Endodermal cell (in vitro differentiated cells): ENCODE measurements at places on chromosomes 3 and 15. TPM values are rescaled to one million over a fixed set of nuclear protein-coding genes. Genes with fewer than 3 reads are reported as not detected.

DNA sequence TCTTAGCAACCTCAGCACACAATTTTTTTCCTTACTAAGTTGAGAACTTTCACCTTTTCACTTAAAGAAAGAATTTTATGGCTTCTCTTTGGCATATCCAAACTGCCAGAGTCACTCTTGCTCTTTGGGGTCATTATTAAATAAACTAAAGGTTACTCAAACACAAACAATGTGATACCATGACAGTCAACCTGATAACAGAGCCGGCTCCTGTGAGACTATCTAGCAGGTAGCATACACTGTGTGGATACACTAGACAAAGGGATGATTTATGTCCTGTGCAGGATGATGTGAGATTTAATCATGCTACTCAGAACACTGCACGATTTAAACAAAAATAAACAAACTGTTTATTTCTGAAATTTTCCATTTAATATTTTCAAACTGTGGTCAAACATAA lies 35.6 kb downstream of the LRRFIP2 start:
- no peak for DNase-seq

Gene RBSN
- 21.2 and 25.2 TPM in 2 replicates for total RNA-seq

DNA sequence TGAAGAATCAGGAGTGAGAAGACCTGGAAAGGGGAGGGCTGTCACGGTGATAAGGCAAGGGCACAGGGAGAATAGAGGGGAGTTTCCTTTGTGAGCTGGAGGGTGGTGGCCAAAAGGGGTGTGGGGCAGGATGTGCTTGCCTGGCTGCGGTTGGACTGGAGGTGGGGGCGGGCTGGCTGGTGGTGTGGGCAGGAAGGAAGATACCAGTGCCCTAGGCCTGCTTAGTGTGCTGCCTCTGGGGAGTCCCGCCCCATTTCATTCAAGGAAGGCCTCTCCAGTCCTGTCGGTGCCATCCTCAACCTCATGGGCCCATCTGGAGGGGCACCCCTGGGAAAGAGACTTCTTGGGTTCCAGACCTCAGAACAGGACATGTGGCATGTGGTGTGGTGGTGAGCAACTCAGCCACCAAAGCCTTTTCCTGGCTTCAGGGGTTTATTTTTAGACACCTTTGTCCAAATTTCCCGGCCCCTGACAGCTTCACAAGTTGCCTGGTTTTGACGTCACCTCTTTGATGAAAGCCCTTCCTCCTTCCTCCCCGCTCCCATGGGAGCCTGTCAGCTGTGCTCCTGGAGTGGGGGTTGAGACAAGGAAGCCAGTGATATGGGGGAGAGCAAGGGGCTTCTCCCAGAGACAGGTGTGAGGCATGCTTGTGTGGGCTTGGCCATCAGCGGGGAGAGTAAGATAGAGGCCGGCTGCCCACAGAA lies 15.6 kb downstream of the TEX264 start:
- DNase-seq, result no peak

- DNase-seq, result no peak
Observed at GRCh38 chr3:141307351-141308059, 60.8 kb upstream of the ZBTB38 start.

DNA sequence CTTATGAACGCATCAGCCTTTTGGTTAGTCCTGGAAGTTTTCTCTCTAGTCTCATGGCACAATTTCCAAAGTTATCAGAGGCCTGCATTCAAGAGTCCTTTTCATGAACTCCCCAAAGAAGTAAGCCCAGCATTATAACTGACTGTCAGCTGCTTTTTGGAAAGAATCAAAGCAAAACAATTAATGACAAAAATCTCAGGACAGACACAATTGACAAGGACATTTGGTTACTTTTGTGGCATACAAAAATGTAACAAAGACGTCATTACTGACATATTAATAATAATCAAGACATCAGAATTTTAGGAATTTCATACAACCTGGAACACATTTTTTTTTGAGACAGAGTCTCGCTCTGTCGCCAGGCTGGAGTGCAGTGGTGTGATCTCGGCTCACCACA lies 21.2 kb downstream of the KATNBL1 start:
- DNase-seq, result no peak

DNA sequence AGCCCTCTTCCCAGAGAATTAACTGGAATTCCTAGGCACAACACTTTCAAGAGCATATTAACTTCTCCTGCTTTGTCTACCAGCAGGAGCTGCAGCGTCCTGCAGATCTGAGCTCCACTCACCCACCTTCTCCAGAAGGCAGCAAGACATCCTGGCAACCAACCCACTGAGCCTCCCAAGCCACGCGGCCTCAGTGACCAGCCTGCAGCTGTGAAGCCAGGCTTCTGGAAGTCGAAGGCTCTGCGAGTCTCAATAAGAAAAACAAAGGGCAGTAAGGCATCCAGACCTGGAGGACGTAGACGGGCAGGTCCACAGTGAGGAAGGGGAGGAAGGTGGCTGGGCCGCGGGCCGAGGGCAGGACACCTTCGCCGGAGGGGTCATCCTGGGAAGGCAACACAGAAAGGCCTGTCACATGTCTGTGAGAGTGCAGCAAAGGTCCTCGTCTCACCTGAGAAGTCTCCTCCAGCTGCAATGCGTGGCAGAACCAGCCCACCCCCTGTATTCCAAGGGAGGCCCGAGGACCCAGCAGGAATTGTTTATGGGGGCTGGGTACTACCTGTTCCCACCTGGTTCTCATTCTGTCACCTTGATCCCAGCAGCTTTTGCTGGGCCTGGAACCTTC lies 36.2 kb downstream of the ZXDC start:
- DNase-seq, result peak; percentile 43

GRCh38 chr3:70849911-70850699 lies 537.7 kb upstream of the MDFIC2 start:
- DNase-seq, result no peak

DNA sequence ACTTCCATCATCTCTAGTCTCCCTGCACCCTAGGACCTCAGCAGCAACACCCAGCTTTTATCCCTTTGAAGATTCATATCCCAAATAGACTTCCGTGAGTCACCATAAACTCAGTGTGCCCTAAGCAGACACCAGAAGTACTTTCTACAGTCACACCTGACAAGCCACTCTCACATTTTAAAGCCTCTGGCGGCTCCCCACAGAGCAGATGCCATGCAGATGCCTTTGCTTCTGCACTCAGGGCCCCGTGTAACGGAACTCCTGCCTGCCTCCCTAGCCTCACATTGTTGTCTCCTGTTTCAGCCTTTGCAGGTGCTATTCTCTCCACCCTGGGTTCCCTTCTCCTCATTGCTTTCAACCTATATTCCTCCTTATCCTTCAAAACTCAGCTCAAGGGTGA lies 155.5 kb upstream of the SLC24A5 start:
- DNase-seq, result peak; percentile 76

Gene ZDHHC23
- total RNA-seq, result 14.6 to 18.9 TPM (median 16.2 TPM) in 3 replicates

Gene PPP1R14D
- not detected in 3 replicates for total RNA-seq

Gene FEZF2
- not detected in 2 replicates for total RNA-seq

DNA sequence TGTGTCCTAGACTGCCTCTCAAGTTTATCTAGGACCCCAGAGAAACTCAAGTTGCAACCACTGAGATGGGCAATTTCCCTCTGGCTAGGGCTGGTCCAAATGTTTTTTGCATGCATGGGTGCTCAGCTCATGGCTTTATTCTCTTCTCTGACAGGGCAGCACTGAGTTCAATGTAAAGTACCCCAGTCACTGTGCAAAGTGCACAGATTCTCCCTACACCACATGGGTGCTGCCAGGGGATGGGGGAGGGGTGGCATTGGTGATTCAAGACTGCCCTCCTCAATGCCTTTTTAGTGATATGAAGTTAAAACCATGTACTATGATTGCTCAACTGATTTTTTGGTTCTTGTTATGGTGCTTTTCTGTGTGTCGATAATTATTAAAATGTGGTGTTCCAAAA lies 14.8 kb upstream of the RAD51 start:
- no peak for DNase-seq

Gene ACTC1
- 42.5 and 44.9 TPM in 2 replicates for total RNA-seq

Gene ZNF774
- total RNA-seq, result 1.8 to 7.0 TPM (median 2.5 TPM) in 3 replicates

DNA sequence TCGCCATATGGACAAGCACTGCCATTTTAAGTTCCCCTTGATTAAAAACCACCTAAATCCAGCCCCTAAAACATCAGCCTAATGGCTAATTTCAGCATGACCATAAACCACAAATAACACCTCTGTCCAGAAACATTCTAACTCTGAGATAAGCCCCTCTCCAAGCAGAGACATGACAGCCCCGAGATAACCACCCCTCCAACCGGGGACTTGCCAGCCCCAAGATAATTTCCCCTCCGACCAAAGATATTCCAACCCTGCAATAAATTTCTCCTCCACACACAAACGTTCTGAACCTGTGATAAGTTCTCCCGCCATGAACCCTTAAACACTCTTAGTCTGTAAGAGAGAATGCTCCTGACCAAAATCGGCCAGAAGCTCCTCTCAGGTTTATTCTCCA lies 586.8 kb downstream of the EDEM1 start:
- DNase-seq, result no peak

DNA sequence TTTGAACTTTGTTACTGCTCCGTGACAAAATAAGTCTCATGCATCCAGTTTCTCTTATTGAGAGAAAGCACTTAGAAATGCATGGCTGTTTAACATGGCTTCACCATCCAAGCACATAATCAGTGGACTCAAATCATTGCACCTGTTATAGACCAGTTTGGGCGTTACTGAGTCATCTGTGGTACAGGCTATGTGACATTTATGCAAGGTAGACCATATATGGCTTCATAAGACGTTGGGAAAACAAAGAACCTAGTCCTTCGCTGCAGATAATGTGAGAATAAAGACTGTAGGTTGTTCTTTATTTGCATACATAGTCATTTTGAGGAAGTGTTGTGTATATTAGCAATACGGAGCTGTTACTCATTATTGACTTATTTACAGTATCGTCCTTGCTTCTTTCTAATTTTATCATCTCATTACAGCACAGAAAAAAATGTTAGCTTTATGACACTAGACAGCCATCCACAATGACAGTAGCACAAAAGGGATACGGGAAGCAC lies 374.7 kb downstream of the IL5RA start:
- no peak for DNase-seq

DNA sequence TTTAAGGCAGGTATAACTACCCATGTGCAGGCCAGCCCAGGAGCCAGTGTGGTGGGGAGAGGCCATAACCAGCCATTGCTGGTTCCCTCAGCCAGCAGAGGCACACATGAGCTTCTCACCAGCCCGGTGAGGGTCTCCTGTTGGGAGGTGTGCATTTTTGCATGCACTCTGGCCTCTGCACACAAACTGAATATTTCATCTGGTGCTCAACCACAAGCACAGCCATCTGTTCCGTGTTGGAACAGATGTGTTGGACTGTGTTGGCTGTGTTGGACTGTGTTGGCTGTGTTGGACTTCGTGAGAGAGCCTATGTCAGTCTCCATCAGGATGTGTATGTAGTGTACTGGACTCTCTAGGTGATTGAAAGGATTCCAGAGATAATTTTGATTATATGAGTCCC lies 67.2 kb downstream of the RPL39L start:
- no peak for DNase-seq

Gene MKRN2OS
- total RNA-seq, result 0.82 to 1.2 TPM (median 0.84 TPM) in 3 replicates

Gene SPATA12
- total RNA-seq, result 0.18 TPM in 1 of 2 replicates, not detected in the other

DNA sequence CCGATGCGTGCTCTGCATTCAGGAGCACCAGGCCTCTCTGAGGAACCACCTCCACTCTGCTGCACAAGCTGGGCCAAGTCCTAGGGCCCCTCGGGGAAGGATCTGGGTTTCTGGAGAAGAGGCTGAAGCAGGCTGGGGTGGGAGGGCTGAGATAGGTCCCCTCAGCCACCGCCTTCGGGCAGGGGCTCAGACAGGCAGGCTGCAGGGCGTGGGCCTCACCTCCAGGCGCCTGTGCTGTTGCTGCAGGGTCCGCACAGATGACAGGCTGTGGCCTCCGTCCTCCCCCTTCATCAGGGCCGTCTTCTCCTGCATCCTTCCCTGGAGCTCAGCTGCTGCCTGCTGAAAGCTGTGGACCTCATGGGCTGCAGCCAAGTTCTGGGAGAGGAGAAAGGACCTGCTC lies 15.2 kb downstream of the PLA2G4B start:
- DNase-seq, result no peak

Gene CNTN3
- 0.97 and 1.1 TPM in 2 replicates for total RNA-seq

- DNase-seq, result no peak
Observed at GRCh38 chr3:182716114-182716688, 77.1 kb upstream of the ATP11B start.

DNA sequence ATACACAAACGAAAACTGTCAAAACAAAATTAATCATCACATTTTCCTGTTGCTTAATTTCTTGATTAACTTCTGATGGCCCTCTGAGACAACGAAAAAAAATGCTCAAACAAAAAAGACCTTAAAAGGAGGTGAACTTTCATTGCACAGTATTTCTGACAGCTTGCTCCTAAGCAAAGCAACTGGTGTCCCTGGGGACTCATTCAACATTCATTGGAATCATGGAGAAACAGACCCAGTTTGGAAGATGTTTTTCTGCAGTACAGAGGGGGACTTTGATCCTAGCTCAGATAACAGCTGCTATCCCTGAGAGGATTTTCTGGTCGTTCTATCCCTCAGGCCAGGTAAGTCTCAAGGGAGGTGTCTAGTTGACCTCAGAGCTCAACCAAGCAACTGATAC lies 378.7 kb upstream of the ATP11B start:
- DNase-seq, result no peak

DNA sequence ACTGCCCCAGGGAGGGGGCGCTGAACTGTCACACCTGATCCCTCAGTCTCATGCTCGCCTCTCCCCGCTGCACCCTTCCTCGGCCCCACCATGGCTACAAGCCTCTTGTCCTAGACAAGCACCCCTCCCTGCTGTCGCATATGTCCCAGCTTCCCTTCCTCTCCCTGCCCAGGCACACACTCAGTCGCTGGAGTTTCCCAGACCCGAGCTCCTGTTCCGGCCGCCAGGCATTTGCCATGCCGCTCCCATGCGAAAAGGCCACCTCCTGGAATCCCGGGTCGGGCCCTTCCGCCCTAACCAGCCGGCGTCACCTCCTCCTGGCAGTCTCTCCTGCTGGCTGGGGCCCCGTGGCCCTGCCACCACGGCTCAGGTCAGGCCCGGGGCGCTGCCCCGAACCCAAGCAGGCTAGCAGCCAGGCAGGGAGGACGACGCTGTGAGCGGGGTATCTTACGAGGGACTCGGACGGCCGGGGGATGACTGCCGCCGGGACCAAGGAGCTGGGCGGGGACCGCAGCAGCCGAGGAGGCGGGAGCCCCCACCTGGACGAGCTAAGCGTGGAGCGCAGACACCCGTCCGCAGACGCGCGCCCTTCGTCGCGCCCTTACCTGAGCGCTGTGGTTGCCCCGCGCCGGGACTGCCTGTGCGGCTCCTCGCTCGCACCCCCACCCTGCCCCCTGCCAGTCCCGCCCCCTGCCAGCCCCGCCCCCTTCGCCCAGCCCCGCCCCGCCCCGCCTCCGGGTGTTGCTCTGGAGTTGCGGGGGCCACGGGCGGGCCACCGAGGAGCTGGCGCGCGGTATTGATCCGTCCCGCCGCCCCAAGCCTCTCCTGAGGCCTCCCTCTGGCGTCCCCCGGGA lies at the start of gene ALS2CL:
TSS of gene ALS2CL (minus strand) at position 642 of the 854 bp plus-strand sequence. CDS start 4,239 bp downstream, outside the sequence.
- DNase-seq, result peak; percentile 90
